ENCODE measurements at places on chromosomes 11 and 22.

DNA sequence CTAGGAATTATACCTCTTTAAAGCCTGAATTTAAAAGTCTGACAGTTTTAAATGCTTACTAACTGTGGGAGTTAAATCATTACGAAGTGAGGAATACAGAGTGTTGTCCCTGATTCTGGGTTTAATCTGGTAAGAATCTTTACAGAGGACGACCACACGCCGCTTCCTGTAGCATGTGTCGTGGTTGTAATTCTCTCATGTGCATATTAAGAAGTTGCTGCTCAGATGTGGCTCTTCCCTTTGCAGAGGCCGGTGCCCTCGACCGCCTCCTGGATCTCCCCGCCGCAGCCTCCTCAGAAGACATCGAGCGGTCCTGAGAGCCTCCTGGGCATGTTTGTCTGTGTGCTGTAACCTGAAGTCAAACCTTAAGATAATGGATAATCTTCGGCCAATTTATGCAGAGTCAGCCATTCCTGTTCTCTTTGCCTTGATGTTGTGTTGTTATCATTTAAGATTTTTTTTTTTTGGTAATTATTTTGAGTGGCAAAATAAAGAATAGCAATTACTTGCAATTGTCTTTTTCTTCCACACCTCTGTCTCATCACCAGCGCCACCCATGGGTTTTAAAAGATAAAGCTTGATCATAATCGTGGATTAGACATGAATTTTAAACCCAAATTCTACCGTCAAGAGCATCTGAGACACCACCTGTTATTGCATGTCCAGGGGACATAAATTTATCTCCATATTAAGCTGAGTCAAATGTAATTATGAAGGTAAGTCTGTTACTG, 6.5 kb downstream of the GAL start:
- no peak for DNase-seq

DNA sequence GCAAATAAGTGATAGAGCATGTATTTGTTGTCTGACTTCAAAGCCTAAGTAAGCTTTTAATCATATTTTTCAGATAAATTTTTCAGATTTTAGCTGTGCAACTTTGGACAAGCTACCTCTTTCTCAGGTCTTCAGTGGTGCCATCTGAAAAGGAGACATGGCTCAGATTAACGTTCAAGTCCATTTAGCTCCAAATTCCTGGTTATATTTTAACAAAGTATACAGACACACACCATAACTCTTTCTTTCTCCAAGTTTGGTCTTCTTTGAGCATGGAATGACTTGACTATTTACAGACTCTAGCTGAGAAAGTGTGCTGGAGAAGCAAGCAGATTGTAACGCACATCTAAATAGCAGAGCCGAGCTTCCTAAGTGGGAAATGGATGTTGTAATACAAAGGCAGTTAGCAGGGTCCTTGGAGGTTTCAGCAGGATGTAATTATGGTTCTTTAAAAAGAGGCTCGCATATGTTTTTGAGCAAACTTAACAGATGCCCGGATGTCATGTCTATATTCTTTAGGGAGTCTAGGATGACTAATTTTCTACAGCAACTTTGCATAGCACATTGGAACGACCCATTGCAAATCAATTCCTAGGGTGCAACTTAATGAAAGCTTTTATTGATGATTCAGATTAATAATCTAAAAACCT, 128.1 kb upstream of the E2F8 start:
- no peak for DNase-seq

DNA sequence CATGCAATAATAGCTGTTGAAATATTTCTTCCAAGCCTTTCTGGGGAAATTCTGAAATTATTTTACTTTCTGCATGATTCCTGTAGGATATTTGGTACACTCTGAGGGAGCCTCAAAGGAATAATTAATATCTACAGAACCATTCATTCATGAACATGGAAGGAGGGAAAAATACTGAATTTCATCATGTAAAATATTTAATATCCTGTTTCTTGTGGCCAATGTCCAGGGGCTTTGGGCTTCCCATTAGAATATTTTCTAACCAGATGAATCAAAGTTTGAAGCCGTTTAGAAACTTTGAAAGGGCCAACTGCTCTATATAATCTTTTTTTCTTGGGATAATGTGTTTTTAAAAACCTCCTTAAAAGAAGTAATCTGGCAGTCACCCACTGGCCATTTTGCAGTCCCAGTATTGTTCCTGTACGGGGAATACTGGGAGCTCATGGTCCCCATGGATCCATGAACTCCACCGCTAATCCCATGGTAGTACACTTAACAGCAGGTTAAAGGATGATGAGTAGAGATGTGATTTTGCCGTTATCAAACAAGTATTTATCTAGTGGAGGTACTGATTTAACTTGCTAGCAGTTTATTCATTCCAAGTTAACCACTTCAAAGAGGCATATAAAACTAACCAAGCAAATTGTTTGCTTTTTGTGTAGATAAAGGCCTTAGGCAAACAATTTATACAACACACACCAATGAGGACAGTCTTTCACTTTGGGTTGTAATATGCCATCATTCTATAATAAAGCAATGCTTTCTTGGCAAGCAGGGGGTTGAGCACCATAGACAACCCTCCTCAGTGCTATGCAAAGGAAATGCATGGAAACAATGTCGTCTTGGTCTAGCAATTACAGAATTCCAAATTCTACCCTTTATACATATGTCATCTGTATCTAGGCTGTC, 34.5 kb upstream of the BLID start:
- DNase-seq, result no peak

DNA sequence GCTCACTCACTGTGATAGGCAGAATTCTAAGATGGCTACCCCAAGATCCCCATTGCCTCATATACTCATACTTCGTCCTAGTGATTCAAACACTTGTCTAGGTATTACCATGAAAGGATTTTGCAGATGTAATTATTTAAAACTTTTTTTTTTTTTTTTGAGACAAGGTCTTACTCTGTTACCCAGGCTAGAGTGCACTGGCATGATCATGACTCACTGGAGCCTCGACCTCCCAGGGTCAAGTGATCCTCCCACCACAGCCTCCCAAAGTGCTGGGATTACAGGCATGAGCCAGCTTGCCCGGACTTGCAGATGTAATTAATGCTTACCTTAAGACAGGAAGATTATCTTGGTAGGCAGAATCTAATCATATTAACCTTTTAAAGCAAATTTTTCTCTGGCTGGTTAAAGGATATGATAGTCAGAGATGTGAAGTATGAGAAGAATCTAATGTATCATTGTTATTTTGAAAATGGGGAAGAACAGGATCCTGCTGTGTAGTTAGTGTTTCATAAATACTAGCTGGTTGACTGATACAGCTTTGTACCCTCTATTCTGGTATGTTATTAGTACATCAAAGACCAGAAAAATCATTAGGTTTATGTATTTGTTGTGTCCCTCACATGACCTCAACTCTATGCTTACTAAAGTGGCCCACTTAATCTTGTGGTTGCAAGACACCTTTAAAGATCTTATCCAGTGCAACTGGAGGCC, 35.5 kb downstream of the C2CD3 start:
- no peak for DNase-seq

GRCh38 chr11:77191823-77192495, 63.9 kb downstream of the MYO7A start:
- DNase-seq, result no peak

- no peak for DNase-seq
Measured at GRCh38 chr11:63551889-63552266, 11.3 kb downstream of the PLAAT2 start.
